ENCODE measurements at places on chromosomes 12 and 14. TPM values are rescaled to one million over a fixed set of nuclear protein-coding genes. Genes with fewer than 3 reads are reported as not detected.

The RGS6 gene
- polyA plus RNA-seq: 12.7 TPM

The MORN3 gene
- 0.38 TPM for polyA plus RNA-seq

DNA sequence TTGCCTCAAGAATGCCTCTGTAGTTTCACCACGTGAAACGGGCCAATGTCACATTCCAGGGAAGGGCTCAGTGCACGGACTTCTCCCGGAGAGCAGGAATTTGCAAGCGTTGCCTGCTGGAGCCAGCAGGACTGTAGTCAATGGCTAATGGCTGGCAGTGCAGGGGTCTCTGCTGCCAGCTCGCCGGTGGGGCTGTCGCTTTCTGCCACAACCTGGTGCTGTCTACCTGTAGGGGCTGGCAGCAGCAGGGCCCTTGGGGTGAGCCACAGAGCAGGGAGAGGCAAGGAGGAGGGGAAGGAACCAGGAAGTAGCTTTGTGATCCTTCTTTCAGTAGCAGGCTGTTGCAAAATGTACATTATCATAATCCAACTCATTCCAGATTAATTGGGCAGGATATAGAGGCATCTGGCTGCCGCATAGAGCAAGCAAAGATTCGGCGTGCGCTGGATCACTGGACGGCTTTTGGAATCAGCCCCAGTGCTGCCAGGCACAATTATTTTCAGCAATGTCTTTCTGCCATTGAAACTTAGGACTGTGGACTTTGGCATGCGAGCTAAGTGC is 114.1 kb downstream of the PAPOLA start:
- no peak for DNase-seq

DNA sequence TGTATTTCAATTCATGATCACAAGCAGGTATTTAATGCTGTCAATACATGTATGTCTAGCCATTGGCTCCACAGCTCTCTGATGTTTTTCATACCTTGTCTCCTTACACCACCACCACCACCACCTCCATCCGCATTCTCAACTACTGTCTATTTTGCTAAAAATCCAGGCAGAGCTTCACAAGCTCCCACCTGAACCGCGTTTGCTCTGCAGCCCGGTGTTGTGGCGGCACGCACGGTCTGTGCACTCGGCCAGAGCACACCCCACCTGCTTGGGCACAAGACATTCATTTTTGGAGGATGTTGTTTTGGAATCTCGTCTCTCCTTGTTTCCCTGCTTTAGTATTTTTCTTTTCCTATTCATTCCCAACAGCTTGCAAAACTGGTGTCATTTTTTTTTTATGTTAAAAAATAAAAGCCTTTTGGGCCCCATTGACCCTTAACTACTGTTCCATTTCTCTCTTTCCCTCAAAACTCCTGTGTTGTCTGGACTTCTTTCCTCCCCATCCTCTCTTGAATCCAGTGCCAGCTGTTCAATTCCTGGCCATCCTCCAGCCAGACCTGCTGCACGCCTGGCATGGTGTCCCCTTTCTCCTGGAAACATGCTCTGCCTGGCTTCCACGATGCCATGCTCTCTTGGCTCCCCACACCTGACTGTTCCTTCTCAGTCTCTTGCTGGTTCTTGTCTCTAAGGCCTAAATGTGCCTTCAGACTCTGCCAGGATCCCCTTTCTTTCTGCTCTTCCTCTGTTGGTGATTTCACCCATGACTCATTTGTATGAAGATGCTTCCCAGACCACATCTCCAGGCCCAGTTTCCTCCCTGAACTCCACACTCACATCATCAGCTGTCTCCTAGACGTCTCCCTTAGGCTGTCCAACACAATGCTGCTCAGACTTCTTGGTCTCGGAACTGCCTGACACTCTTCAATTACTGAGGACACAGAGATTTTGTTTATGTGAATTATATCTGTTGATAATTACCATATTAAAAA is 37.9 kb downstream of the PIWIL1 start:
- no peak for DNase-seq

- DNase-seq: no peak
These were observed 103.2 kb upstream of the DAAM1 start for GRCh38 chr14:59085207-59085739.

- no peak for DNase-seq
These were observed 15.2 kb downstream of the ACADS start for GRCh38 chr12:120740871-120741270.

DNA sequence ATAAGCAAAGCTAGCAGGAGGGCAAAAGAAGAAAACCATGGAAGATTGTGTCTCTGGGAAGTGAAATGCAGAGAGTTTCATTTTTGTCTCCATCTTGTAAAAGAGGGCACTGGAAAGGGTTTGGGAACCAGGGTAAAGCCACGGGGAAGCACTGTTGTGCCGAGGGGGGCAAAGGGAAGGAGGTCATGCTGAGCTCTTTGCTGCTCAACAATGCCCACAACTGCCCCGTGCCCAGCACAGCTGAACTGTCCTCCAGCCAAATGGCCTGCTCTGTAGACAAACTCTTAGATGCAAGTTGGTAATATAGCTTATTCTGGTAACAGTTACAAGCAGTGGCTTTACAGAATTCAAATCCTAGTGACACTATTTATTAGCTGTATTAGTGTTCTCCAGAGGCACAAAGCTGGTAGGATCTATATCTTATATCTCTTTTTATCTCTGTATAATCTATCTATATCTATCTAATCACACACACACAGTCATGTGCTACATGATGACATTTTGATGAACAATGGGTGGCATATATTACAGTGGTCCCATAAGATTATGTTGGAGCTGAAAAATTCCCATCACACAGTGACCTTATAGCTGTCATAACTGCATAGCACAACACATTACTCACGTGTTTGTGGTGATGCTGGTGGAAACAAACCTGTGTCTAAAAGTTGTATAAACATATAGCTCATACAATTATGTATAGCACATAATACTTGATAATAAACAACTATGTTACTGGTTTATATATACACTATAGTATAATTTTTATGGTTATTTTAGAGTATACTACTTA is 203.4 kb upstream of the DDHD1 start:
- DNase-seq: no peak

- no peak for DNase-seq
These were observed 24.8 kb downstream of the TAOK3 start for GRCh38 chr12:118347916-118348315.

- no peak for DNase-seq
These were observed 56.2 kb upstream of the NID2 start for GRCh38 chr14:52124791-52125684.

- DNase-seq: no peak
These were observed 308.7 kb downstream of the SOX5 start for GRCh38 chr12:23640754-23641153.

DNA sequence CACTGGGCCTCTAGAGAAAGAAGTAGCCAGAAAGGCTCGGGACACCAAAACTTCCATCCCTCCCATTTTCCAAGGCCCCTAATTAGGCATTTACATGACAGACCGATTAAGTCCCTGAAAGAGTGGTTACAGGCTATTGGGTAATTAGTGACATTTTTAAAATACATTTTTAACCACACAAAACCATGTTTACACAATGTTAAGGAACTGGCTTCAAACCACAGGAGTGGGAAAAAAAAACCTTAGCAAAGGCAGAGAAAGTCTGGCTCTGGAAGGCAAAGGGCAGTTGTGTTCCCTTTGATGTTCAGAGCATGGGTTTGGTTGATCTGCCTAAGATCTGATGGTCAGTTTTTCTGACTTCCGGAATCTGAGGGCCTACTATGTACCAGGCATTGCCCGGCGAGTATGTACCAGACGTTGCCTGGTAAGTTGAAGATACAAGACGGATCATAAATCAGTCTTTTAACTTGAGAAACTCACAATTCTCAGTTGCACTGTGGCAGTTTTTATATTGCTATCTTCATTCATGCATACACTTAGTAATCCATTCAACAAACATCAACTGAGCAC is 576.5 kb downstream of the MED13L start:
- no peak for DNase-seq

All from right cardiac atrium (tissue), 5 donors.